ENCODE measurements at places on chromosomes 2 and 18.

GRCh38 chr2:146681991-146682390, 1162.8 kb upstream of the ACVR2A start:
- DNase-seq, result no peak

GRCh38 chr18:72541871-72542332, 2.2 kb downstream of the CBLN2 start:
- DNase-seq, result peak; percentile 37

GRCh38 chr2:10254373-10255188, 48.1 kb upstream of the HPCAL1 start:
- DNase-seq, result peak; percentile 31

DNA sequence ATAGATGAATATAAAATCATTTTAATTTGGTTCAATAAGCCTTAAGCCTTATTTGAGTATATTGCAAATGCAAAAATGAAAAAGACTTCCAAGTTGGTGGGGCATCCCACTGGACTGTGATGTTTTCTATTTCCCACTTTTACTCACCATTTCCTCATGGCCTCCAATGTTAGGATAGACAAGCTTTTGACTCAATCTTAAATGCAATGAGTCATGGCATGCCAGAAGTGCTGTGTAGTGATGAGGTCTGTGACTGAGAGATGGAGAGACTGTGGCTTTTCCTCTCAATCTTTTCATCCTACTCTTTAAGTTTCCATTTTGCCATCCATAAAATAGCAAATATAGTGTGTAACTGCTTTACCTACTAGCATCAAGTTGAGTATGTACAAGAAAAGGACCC, 1401.2 kb upstream of the CELF4 start:
- peak; percentile 3 for DNase-seq

DNA sequence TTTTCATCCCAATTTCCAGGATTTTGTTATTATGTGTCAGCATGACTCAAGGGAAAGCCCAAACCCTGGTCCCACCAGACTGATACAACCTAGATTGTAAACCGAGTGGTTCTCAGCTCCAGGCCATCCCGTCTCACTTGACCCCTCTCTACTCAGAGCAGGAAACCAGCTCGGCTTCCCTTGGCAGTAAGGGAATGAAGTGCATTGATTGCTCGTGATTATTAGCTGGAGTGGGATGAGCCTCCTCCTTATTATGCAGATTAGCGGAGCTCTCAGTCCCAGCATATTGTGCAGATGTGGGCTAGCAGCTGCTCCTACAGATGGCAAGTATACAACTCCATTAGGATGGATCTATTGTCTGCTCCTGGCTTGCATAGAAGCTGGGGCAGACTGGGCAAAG, 167.6 kb downstream of the LNPK start:
- no peak for DNase-seq

DNA sequence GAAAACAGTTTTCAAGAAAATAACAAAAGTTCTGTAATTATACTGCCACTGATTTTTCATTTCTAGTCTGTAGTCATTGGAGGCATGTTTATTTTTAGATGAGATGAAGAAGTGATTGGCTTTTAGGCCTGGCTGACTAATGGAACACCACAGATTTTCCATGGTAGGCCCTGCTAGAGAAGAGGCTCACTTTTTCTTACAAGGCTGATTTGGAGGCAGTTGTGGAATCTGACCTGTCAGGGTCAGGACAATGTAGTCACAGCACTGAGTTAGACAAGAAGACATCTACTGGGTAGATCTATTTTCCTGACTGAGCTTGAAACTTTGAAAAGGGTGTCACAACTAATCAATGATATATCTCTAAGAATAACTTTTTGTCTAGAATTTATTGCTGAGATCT, 43.9 kb downstream of the KDM3A start:
- no peak for DNase-seq

GRCh38 chr2:99488539-99489062, 1.2 kb downstream of the REV1 start:
- DNase-seq, result peak; percentile 48

- DNase-seq, result no peak
These were observed 138.1 kb downstream of the LRP1B start for GRCh38 chr2:141992695-141993094.

DNA sequence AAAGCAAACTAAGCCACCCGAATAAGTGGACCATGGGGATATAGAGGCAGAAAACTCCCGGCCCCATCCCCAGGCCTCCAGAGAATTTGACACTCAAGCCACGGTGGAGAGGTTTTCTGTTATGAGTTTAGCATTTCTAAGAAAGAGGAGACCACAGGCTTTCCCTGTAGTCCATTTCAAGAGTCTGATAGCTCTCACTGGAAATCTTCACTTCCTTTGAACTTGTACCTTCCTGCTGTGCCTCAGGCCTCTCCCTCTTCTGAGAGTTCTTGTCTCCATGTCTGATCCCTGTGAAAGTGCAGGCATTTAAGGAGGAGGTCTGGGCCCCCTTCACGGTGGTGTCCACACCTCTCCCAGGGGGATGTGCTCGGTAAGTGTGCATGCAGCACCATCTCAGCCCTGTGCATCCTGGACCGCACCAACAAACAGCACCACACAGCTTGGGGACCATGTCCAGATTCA, 113.7 kb downstream of the BCL2 start:
- DNase-seq, result no peak

DNA sequence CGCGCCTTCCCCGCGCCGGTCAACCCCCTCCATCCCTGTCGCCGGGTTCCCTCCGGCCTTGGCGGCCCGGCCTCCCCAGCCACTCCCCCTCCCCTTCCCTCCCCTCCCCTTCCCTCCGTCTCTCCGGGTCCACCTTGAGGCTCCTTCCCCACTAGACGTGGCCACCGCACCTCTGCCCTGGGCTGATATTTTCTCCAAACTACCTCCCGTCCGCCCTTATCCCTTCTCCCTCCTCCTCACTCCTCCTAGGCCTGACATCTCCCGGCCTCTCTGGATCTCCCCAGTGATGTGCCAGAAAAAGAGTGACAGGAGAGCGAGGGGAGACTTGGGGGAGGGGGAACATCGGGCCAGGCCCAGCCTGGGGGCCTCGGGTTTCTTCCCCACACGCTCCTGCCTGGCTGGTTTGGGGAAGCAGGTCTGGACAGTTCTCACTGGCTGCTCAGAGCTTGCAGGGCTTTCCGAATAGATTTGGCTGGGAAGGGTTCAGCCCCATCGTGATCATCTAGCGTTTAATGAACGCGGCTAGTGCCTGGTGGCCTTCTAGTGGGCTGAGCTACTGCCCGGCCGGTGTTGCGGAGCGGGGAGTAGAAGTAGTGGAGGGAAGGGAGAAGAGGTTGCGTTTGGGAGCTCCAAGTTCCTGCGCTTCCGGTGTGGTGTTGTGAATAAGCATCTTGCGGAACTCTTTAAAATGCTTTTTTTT, 641 bp downstream of the MAPRE3 start:
- peak; percentile 55 for DNase-seq

- DNase-seq, result no peak
These were observed 83.2 kb downstream of the LAMA3 start for GRCh38 chr18:23772327-23773024.

- DNase-seq, result no peak
These were observed 183.2 kb upstream of the SMAD2 start for GRCh38 chr18:48113691-48114090.

DNA sequence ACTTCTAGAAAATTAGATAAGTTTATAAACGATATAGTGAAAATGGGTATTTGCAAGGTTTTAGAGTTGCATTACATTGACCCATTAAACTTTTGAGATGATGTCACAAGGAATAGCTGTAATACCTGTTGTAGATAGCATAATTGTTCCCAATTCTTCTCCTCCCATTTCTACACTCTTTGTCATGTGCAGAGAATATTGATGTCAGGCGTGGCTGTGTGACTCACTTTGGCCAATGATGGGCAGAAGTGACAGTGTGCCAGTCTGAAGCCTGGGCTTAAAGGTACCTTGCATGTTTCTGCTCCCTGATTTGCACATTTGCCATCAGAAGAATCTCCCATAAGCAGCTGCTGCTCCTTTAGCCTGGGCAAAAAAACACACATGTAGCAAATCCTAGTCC, 26.9 kb upstream of the CCBE1 start:
- DNase-seq, result no peak

DNA sequence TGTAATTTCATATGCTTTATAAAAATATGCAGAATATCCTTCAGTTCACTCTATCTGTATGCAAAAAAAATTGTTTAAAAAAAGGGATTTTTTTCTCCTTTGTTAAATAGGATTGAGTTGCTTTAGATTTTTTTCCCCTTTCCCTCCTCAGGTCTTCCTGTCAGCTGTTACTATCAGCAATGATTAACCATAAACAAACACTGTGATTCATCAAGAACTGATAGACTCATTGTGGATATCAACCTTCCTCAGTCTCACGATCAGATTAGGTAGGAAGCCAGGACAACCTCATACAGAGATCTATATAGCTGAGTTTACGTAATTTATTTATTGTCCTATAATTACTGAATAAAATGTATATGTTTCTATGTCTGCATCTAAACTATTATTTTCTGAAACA, 2136.2 kb upstream of the CELF4 start:
- peak; percentile 41 for DNase-seq

DNA sequence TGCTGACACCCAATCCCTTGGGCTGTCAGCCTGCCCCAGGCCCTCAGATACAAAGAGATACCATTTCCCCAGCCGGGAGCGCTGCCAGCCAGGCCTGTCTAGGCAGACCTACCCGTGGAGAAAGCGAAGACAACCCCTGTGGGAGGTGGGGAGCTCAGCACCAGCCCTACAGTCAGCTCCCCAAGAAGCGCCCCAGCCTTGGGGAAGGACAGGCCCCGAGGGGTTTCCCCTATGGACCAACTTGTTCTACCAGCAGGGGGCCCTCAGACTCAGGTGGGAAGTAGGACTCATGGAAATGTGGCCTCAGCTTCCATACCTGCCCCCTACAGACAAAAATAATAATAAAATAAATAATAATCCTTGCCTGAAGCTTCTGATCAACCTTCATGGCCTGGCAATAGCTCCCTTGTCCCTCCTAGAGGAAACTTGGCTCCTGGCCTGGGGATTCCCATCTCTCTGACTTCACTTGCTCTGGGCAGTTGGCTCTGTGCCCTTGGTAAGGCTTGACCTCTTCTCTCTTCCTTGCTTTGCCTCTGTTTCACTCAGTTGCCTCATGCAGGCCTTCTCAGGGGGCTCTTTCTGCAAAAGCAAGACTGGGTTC, 7.0 kb downstream of the SLC35F6 start:
- peak; percentile 87 for DNase-seq

DNA sequence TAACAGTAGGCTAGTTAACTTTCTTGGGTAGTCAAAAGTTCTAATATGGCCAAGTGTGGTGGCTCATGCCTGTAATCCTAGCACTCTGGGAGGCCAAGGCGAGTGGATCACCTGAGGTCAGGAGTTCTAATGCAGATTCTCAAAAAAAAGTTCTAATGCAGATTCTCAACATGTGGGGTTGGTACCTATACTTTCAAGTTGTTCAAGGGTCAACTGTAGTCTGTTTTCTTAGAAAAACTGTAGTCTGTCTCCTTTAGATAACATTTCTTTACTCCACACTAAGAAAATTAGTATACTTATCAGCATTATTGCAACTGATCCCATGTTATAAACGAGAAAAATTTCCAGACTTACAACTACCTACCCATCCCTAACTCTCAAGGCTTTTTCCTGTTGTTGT, 16.6 kb downstream of the INO80D start:
- no peak for DNase-seq

DNA sequence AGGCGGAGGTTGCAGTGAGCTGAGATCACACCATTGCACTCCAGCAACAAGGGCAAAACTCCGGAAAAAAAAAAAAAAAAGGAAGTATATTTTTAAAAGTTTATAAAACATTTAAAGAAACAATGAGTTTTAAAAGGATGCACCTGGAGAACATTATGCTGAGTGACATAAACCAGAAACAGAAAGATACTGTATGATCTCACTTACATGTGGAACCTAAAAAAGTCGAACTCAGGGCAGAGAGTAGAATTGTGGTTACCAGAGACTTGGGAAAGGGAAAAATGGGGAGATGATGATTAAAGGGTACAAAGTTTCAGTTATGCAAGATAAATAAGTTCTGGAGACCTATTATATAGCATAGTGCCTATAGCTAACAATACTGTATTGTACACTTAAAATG, 52.8 kb upstream of the RTN4 start:
- no peak for DNase-seq

GRCh38 chr2:16130906-16131400, 190.6 kb downstream of the MYCN start:
- no peak for DNase-seq

GRCh38 chr2:23350041-23350791, 34.8 kb upstream of the KLHL29 start:
- no peak for DNase-seq

- DNase-seq, result peak; percentile 61
These were observed 7.4 kb upstream of the NPC1 start for GRCh38 chr18:23593720-23594119.

- DNase-seq, result no peak
These were observed 400.2 kb upstream of the MYT1L start for GRCh38 chr2:2731101-2731815.

DNA sequence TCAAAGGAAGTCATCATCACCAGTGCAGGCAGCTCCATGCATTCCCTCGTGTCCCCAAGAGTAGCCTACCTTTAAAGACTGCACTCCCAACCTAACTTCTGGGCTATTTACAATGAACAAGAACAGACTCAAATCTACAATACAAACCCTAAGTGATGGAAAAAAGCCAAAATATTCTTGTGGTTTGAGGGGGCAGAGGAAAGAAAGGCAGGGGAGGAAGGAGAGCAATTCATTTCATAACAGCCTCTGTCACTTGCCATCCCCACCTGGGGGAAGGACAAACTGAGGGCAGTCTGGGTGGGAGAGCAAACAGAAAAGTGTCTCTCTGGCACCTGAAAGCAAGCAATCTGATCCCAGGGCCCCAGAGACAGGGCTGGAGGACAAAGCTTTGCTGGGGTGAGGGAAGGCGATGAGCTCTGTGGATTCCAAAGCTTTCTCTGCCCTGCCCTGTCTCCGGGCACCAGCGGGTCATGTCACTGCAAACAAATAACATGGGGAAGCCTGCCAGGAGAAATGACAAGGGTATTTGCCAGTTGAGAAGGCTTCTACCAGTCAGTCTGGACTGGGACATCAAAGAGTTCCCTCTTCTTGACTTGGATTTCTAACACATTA, 528.0 kb upstream of the TNP1 start:
- no peak for DNase-seq

DNA sequence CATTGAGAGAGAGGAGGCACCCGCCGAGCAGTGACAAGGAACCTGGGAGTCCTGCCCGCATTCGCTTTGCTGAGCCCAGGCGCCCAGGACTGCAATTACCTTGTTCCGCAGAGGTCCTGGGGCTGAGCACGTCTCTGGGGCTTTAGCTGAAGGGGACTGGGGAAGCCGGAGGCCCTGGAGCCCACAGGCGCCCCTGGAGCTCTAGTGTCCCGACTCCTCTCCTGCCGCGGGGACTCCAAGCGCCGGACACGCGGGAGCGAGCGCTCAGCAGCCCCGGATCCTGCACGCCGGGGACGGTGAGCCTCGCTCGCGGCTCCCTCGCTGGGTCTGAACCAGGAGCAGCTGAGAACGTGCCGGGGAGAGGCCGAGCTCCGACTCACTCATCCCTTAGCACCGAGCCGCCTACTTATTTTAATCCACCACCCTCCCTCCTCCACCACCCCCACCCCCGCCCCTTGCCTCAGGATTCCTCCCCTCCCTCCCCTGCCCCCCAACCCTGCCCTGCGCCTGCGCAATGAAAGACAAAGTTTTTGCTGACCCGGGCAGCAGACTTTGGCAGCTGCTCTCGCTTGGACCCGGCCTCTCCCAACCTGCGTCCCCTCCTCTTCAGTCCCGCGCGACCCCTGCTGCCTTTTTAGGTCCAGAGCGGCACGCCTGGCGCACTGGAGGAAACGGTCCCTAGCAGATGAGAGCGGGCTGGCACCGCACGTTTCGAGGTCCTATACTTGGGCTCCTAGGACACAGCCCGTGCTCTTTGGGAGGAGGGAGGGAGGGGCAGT, at the start of gene OSR1:
TSS of gene OSR1 (minus strand) at position 382 of the 779 bp plus-strand sequence. CDS start 4,818 bp downstream, outside the sequence.
- DNase-seq, result peak; percentile 67

- no peak for DNase-seq
These were observed 587.5 kb downstream of the XIRP2 start for GRCh38 chr2:167475791-167476190.

Measured in Caki2 (cell line).